ENCODE measurements at places on chromosomes 4 and X. TPM values are rescaled to one million over a fixed set of nuclear protein-coding genes. Genes with fewer than 3 reads are reported as not detected.

The FRMD7 gene
- not detected for total RNA-seq

The GAGE12F gene
- not detected for total RNA-seq

DNA sequence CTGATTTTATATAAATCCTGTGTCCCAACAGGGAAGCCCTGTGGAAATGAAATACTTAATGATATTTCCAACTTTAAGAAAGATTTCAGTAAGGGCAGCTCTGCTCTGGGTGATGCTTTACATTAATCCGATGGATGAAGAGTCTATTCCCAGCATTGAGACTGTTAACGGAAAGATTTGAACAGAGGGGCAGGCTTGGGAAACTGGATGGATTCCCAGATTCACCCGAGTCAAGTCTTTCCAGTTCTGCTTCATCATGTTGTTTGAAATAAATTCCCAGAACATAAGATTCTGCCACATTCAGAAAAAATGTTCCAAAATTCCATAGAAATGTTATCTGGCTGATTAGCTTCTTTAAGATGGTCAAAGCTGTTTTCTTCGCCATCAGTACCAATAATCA lies 246.0 kb downstream of the FBXW7 start:
- DNase-seq: no peak

- DNase-seq: no peak
Measured at GRCh38 chr4:94968493-94968892, 210.7 kb downstream of the BMPR1B start.

DNA sequence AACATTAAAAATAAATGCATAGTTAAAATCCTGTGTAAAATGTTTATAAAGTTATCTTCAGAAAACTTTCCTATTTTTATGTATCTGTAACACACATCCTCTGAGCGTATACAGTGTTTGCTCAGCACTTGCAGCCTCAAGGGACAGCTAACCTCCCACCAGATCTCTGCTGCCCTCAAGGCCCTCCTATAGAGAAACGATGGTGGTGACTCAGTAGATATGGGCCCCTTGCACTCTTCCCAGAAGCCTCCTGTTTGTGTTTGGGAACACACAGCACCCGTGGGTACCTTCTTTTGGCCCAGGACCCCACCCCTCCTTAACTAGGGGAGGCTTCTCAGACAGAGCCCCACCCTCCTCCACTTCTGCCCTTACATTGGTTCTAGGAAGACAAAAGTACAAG lies 26.7 kb downstream of the PJA1 start:
- no peak for DNase-seq

The MAPK10 gene
- total RNA-seq: under 0.01 TPM

- DNase-seq: peak; percentile 43
Measured at GRCh38 chrX:38375891-38376290, 23.5 kb downstream of the OTC start.

- no peak for DNase-seq
Measured at GRCh38 chrX:56232221-56233082, at the start of gene KLF8. Gene KLF8 (plus strand): TSS chrX:56232356. CDS start chrX:56233335, 979 bp downstream.

GRCh38 chr4:23305026-23305425 lies 584.8 kb downstream of the PPARGC1A start:
- DNase-seq: peak; percentile 8

GRCh38 chr4:40890764-40891163 lies 141.0 kb downstream of the NSUN7 start:
- DNase-seq: no peak

DNA sequence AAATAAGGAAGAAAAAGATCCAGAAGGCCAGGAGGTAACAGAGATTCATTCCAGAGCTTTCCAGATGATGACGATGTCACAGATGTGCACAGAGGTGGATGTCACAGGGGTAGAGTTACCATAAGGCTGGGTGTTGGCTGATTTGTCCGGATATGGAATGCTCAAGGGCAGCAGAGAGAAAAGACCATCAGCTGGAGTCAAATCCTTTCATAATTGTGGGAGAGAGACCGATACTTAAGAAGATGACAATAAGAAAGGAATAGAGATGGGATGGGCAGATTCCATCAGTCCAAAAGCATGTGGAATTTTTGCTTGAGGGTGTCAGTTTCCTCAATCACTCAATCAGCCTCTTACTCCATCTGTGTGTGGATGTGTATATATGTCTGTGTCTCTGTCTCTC lies 150.4 kb downstream of the CENPC start:
- DNase-seq: no peak

DNA sequence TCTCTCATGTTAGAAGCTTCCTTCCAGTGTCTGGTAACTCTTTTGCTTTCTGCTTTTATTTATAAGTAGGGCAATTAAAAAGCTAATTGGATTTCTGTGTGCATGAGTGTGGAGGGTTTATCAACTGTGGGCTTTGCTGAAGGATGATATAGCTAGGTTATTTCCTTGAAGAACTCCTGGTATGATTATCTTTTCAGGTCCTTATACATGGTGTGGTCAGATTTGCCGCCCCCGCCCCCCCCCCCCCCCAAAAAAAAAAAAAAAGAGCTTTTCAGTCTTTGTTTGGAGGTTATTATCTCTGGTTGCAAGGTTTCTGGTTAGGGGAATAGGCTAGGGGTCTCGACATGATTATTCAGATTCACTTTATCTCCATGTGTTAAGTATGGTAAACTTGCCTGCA lies 35.9 kb downstream of the MOB1B start:
- DNase-seq: no peak

DNA sequence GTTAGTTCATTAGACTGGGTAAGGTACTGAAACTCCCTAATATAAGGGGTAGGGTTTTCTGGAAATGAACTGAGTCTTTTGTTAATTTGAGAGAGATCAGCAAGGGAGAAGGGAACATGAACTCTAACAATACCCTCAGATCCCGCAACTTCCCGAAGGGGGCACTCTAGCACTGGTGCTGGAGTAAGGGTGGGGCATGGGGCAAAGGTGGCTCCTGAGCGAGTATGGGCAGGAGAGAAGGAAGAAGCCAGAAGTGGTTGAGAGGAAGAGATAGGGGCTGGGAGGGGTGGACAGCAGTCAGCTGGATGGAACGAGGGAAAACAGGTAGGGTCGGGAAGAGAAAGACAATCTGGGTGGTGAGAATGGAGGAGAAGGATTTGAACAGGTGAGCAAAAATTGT lies 183.2 kb upstream of the MAGEE2 start:
- no peak for DNase-seq

DNA sequence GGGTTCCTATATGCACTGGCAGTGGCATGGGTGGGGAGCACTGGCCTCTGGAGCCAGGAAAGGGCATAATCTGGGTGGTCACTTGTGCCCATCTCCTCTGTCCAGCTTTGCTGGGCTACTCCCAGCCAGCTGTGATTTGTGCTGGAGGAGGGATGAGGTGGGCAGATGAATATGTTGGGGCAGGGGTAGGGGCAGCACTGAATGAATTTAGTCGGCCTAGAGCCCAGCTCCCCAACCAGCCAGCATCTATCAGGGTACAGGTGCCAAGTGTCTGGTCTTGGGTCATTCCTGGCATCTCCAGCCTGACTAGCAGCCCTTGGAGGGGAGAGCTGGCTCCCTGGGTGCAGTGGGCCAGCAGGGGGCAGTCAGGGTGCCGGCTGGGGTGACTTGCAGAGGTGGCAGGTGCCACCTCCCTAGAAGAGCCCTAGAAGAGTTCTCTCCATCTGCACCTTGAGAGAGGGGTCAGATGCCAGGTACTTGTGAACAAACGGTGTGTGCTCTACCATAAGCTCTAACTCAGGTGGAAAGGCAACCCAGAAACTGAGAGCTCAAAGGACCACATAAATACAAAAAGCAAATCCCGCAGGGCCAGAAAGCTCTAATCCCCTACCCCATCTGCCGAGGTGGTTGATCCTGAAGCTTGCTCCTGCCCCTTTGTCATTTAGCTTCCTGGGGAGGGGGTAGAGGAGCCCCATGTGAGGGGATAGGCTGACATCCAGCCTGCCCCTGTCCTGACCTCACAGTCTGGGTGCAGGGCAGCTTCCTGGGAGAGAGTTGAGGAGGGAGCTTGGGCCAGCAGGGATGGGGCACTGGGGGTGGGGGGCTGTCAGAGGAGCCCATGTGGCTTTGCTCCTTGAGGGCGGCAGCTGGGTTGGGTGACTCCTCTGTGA lies 2.2 kb downstream of the SORCS2 start:
- DNase-seq: peak; percentile 23

The MAGEB17 gene
- not detected for total RNA-seq

DNA sequence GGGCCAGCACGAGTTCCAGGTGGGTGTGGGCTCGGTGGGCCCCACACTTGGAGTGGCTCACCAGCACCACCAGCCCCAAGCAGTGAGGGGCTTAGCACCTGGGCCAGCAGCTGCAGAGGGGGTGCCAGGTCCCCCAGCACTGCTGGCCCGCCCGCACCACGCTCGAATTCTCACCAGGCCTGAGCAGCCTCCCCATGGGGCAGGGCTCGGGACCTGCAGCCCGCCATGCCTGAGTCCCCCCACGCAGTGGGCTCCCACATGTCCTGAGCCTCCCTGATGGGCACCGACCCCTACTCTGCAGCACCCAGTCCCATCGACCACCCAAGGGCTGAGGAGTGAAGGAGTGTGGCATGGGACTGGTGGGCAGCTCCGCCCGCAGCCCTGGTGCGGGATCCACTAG lies 593.4 kb downstream of the GABRG1 start:
- no peak for DNase-seq

All from lung microvascular endothelial cell (primary cell).